Psoas muscle (tissue), 8 donors: ENCODE measurements at places on chromosomes 4 and X.

DNA sequence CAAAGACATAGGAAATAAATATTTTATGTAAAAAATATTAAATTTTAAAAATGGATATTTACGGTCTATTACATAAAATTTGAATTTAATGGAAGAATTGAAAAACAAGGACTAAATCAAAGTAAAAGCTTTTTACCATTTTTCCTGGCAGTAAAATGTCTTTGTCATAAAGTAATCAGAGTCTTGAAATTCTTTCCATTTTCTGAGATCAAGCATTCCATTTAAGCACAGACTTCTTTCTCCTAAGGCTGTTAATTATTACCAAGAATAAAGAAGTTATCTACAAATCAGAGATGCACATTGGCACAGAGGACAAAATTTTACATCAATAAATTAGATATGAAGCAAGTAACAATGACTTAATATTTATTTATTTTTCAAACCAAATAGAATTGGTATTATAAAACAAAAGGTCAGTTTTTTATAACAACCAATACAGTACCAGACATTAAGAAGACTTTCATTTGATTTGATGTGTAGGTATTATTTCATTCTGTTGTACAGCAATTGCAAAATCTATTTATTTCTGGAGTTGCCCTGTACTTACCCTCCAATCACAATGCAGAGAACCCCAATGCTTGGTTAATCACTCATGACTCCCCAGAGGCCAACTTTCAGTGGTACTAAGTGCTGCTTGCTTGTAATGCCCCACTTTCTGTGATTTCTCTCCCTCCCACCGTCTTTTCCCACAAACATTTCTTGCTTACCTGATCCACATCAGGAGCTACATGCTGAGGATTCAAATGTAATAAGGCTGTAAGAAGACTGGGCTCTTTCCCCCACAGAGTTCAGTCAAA lies 254.6 kb downstream of the GASK1B start:
- no peak for DNase-seq

- DNase-seq, result no peak
These were observed 39.6 kb upstream of the GPR78 start for GRCh38 chr4:8540586-8540985.

DNA sequence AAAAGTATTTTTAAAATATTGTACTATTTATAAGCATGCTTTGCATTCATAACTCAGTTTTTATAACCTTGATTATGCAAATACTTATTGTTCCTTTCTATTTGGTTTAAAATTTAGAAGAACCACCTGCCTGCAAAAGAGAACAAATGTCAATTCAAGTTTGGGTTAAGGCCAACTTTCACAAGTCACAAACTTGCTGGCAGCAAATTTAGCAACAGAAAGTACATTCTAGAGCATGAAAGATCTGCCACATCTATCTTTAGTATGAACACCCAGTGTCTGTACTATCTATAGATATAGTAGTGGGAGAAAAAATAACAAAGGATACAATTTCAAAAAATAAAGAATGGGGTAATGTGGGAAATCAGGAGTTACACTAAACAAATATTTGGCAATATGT lies 1014.2 kb downstream of the C4orf33 start:
- no peak for DNase-seq

GRCh38 chr4:156991161-156991560 lies 19.6 kb upstream of the PDGFC start:
- DNase-seq, result no peak

DNA sequence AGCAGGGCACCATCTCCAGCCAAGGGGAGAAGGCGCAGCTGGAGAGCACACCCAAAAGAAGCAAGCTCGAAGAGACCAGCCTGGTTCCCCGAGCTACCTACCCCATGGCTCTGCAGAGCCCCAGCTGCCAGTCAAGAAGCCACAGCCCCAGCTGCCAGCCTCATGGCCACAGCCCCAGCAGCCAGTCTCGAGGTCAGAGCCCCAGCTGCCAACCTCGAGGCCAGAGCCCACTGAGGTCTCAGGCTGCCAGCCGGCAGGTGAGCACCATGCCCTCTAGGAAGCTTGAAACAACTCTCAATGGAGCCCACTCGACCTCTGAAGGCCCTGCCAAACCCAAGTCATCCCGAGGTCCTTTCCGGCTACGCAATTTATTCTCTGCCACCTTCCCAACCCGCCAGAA lies 27.0 kb upstream of the PRPS1 start:
- DNase-seq, result no peak

GRCh38 chr4:155487210-155487609 lies 110.4 kb upstream of the MAP9 start:
- DNase-seq, result no peak

DNA sequence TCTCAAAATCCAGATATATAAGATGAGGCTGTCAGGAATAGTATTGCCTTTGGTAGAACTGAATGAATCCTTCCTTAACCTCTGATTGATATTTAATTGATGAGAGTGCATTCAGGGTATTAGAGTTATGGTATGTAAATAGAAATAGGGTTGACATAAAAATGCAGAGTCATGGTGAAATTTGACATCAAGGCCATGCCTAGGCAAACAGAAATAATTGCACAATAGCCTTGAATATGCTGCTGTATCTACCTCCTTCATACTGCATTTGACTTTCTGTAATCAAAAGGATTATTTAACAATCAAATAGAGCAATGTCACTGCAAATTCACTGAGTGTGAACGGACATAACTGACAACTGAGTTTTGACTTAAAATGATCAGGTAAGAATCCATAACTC lies 1316.3 kb downstream of the STIM2 start:
- DNase-seq, result no peak

GRCh38 chr4:140871368-140871767 lies 115.2 kb upstream of the TBC1D9 start:
- no peak for DNase-seq

GRCh38 chr4:139973616-139974015 lies 180.4 kb downstream of the MAML3 start:
- no peak for DNase-seq

GRCh38 chrX:151759041-151759708 lies 24.6 kb downstream of the CNGA2 start:
- no peak for DNase-seq

- no peak for DNase-seq
These were observed 24.1 kb downstream of the ATP8A1 start for GRCh38 chr4:42632653-42633382.

- no peak for DNase-seq
These were observed 28.0 kb downstream of the NYX start for GRCh38 chrX:41475191-41475590.

- no peak for DNase-seq
These were observed 5.8 kb downstream of the UGT2B4 start for GRCh38 chr4:69489856-69490255.

DNA sequence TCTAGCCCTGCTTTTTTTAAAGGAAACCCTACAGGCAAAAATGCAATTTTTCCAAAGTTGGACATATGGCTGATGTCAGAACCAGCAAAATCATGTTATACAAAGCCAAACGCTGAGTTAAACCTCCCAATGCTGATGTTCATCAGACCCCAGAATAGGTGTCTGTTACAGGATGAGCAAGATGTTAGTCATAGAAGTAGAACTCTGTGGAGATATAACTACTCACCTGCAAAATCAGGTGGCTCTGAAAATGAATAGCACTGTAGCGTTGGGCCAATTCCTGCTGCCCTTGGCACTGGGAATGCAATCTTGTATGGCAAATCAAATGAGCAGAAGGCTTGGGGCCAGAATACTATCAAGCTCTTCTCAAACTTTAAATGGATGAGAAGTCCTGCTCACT lies 634.1 kb downstream of the RPA4 start:
- DNase-seq, result no peak

DNA sequence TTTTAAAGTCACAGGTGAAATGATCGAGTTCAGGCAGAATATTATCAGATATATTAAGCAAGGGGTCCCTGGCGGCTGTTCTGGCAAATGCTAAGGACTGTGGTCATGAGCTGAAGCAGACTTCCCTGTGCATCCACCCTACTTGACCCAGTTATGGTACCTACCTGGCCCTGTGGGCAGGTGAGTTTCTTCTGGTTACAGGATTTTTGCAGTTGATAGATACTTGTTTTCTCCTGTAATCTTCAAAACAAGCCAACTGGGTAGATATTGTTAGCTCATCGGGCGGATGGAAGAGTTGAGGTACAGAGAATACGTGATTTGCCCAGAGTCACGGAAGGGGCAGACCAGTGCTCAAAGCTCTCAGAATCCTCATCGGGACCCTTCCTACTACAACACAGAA lies 18.5 kb upstream of the PROM1 start:
- no peak for DNase-seq

- no peak for DNase-seq
These were observed 111.0 kb downstream of the DDIT4L start for GRCh38 chr4:100079264-100079663.
